ENCODE measurements at places on chromosomes 13 and 19. TPM values are rescaled to one million over a fixed set of nuclear protein-coding genes. Genes with fewer than 3 reads are reported as not detected.

GRCh38 chr19:3669947-3670795, 30.1 kb downstream of the PIP5K1C start:
- no peak for DNase-seq
- no peaks in the 10 kb centered on the region for H3K27me3 ChIP-seq
- H3K4me3 ChIP-seq: no peak overlapping the region
- no peaks in the 10 kb centered on the region for H3K36me3 ChIP-seq
- H3K4me1 ChIP-seq: peaks cover 30% of the 10 kb centered on the region

DNA sequence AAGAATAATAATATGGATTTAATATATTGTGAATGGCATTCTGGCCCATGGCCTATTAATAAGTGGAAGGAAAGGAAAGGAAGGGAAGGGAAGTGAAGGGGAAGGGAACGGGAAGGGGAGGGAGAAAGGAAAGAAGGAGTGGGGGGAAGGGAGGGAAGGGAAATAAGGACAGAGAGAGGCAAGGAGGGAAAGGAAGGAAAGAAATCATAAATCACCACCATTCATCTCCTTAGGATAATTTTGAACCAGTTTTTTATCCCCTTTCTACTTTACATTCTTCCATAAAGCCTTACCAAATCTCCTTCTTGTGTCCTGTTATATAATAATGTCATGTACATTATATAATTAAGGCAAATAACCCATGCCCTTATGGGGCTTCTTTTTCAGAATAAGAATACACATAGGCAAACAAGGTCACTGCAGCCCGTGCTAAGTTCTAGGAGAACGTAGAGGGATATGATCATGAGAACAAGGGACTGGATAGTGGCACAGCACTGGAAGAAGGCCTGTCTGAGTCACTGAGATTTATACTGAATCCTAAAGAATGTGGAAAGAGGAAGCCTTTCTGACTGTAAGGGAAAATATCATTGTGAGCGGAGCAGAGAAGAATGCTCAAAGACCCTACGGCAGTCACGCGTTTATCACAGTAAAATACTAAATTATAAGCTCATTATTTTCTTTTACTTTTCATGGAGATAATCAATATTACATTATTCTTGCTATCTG, 444.5 kb upstream of the GPC6 start:
- H3K4me1 ChIP-seq: no peaks in the 10 kb centered on the region
- H3K27me3 ChIP-seq: no peaks in the 10 kb centered on the region
- DNase-seq: no peak
- no peaks in the 10 kb centered on the region for H3K36me3 ChIP-seq
- H3K4me3 ChIP-seq: no peak overlapping the region

GRCh38 chr13:39676315-39676876, 20.9 kb downstream of the COG6 start:
- H3K4me1 ChIP-seq: no peaks in the 10 kb centered on the region
- peak; percentile 6 for DNase-seq
- no peak overlapping the region for H3K27ac ChIP-seq
- H3K4me3 ChIP-seq: no peak overlapping the region
- H3K27me3 ChIP-seq: no peaks in the 10 kb centered on the region
- H3K36me3 ChIP-seq: peaks cover 26% of the 10 kb centered on the region

DNA sequence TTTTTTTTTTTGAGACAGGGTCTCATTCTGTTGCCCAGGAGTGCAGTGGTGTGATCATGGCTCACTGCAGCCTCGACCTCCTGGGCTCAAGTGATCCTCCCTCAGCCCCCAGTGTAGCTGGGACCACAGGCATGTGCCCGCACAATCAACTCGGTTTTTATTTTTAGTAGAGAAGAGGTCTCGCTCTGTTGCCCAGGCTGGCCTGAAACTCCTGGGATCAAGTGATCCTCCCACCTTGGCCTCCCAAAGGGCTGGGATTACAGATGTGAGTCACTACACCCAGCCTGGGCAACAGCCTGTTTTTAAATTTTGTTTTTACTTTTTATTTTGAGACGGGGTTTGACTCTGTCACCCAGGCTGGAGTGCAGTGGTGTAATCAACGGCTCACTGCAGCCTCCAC, 2.3 kb upstream of the KDM4B start:
- H3K4me3 ChIP-seq: no peak overlapping the region
- H3K27me3 ChIP-seq: no peaks in the 10 kb centered on the region
- H3K4me1 ChIP-seq: peaks cover 23% of the 10 kb centered on the region
- no peak overlapping the region for H3K27ac ChIP-seq
- no peaks in the 10 kb centered on the region for H3K36me3 ChIP-seq
- DNase-seq: no peak

- no peaks in the 10 kb centered on the region for H3K4me1 ChIP-seq
- H3K27ac ChIP-seq: no peak overlapping the region
- H3K27me3 ChIP-seq: no peaks in the 10 kb centered on the region
Observed at GRCh38 chr19:55096061-55096701, 20.5 kb downstream of the EPS8L1 start.

GRCh38 chr19:37936166-37936565, 29.2 kb downstream of the SIPA1L3 start:
- H3K27ac ChIP-seq: no peak overlapping the region
- H3K4me3 ChIP-seq: no peak overlapping the region
- H3K4me1 ChIP-seq: no peaks in the 10 kb centered on the region
- H3K27me3 ChIP-seq: no peaks in the 10 kb centered on the region
- peaks cover 6% of the 10 kb centered on the region for H3K36me3 ChIP-seq

DNA sequence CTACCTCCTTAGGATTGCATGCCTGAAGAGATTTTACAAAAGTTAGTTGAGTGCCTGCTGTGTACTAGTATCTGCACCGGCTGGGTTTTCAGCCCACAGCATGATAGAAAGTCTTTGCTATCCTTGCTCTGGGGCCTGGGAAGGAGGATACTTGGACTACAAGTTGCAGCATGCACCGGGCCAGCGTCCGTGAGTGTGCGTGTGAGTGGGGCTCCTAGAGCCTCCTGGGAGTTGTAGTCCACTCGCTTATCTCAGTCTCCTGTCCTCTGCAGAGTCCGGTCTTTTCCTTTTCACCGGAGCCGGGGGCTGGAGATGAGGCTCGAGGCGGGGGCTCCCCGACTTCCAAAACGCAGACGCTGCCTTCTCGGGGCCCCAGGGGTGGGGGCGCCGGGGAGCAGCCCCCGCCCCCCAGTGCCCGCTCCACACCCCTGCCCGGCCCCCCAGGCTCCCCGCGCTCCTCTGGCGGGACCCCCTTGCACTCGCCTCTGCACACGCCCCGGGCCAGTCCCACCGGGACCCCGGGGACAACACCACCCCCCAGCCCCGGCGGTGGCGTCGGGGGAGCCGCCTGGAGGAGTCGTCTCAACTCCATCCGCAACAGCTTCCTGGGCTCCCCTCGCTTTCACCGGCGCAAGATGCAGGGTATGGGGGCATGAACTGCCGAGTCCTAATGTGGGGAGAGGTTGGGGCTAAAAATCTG, 20.6 kb downstream of the BRSK1 start:
- H3K27me3 ChIP-seq: no peaks in the 10 kb centered on the region
- no peak overlapping the region for H3K4me3 ChIP-seq
- no peaks in the 10 kb centered on the region for H3K36me3 ChIP-seq
- no peak for DNase-seq

DNA sequence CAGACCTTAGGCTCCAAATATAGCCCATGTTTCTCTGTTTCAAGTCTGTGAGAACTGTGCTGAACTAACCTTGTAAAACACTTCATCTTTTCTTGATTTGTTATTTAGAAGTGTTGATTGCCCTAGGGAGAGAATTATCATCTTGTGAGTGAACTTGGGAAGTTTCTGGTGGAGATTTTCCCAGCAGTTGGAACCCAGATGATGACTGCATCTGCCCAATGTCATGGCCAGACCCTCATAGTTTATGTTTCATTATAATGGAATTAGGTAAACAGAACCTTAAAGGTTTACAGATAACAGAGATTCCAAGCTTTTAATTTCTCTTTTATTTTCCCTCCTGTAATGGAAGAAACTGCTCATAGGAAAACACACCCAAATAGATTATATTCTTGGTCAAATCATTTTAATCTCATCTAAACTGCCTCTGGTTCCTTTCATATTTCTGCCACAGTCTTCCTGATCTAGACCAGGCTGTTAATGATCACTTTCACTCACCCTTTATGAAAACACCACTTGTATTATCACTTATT, 569.1 kb downstream of the KCTD12 start:
- no peak for DNase-seq
- H3K4me3 ChIP-seq: no peak overlapping the region
- H3K36me3 ChIP-seq: no peaks in the 10 kb centered on the region
- no peaks in the 10 kb centered on the region for H3K27me3 ChIP-seq
- no peaks in the 10 kb centered on the region for H3K4me1 ChIP-seq
- no peak overlapping the region for H3K27ac ChIP-seq

DNA sequence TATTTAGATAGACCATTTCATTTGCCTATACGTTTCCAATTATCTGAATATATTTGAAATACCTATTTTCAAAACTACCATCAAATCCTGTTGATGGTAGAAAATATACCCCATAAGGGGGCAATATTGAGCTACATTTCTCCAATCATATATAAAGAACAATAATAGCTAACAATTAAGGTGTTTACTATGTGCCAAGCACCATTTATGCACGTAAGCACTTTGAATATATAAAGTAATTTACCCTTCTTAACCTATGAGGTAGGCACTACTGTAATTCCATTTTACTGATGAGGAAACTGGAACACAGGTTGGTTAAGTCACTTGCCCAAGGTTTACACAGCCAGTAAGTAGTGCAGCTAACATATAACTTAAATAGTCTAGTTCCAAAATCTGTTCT, 79.2 kb downstream of the UBL3 start:
- no peaks in the 10 kb centered on the region for H3K27me3 ChIP-seq
- H3K4me1 ChIP-seq: peaks cover 3% of the 10 kb centered on the region
- H3K36me3 ChIP-seq: peaks cover 48% of the 10 kb centered on the region
- no peak for DNase-seq

DNA sequence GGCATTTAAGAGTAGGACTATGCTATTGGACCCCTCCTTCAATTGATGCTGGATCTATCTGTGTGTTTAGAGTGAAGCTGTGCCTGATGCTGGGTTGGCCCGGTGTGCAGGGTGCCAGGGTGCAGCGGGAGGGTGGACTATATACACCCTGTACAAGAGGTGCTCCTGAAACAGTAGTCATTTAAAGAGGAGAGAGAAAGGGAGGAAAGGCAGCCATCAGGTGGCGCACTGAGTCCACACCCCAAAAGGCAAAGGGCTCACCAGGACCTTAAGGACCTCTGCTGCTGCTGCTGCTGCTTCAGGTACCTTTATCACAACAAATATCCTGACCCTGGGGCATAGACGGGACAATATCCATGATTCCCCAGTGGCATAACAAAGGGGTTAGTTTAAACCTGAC, 39.4 kb downstream of the ZNF136 start:
- H3K36me3 ChIP-seq: no peaks in the 10 kb centered on the region
- H3K4me3 ChIP-seq: no peak overlapping the region
- DNase-seq: peak; percentile 17
- no peaks in the 10 kb centered on the region for H3K27me3 ChIP-seq

DNA sequence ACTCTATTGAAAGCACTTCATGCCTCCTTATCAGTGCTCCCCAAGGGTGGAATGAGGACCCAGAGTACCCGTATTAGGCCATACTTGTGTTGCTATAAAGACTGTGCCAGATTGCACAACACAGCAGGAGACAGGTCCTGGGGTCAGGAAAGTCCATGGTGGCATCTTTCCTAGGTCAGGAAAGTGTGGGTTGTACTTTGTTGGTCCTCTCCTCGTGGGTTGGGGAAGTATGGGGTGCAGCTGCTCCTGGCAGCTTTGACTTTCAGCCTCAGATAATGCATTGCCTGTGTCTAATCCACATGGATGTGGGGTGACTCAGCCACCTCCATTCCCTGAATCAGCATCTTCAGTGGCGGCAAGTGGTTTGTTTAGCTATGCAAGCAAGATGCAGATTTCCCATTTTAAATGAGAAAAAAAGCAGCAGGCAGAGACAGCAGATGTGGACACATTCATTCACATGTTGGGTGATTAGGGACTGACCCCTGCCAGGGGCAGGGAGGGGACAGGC, 8.4 kb upstream of the CYP2B6 start:
- DNase-seq: no peak
- peaks cover 15% of the 10 kb centered on the region for H3K27me3 ChIP-seq
- no peaks in the 10 kb centered on the region for H3K4me1 ChIP-seq
- no peak overlapping the region for H3K27ac ChIP-seq
- H3K4me3 ChIP-seq: no peak overlapping the region

DNA sequence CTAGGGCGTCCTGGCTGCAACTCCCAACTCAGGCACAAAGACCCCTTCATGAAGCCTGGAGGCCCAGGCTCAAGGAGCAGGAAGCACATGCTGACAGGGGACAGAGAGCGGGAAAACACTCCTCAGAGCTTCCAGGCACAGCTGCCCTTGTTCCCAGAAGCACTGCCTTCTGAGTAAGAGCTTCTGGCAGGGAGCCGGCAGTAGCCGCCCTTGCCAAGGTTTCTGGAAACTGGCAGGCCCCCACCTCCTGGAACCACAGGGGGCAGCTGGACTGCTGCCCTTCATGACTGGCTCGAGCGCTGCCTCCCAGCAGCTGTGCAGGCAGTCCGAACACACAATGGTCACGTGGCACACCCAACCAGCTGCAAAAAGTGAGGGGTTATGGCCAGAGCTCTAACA, 33.6 kb upstream of the EPHX3 start:
- no peaks in the 10 kb centered on the region for H3K27me3 ChIP-seq
- no peak overlapping the region for H3K27ac ChIP-seq
- H3K36me3 ChIP-seq: peaks cover 92% of the 10 kb centered on the region
- H3K4me1 ChIP-seq: no peaks in the 10 kb centered on the region
- H3K4me3 ChIP-seq: no peak overlapping the region

DNA sequence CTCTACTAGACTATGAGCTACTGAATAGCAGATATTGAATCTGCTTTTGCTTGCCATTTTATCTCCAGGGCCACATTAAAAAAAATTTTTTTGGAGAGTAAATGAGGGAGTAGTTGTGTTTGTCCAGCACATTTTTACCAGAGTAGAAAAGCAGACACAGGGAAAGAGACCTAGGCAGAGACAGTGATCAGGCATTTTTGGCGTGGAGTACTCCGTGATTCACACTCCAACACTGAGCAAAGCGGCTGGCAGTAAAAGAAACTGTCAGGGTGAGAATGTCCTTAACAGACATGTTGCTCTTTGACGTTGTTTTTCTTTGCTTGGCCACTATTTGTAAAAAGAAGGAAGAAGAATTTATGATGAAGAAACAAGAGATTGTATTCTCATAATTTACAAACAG, 304.0 kb downstream of the TDRD3 start:
- no peaks in the 10 kb centered on the region for H3K4me1 ChIP-seq
- no peaks in the 10 kb centered on the region for H3K27me3 ChIP-seq
- no peak for DNase-seq
- H3K4me3 ChIP-seq: no peak overlapping the region

DNA sequence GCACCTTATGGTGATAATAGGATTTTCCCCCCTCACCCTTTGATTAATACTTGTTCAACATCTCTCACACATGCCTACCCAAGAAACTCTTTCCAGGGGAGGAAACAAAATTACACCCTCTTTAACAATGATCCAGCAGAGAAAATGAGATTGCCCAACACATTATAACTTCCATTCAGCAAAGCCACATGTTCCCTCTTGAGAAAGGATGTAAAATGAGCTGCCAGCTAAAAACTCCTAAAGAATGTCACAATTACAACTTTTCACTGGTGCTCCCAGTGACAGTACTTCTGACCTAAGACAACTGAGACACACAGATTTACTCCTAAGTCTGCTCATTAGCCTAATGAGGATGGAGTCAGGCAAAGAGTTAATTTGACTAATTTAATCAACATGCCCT, 621.4 kb downstream of the DIAPH3 start:
- H3K27me3 ChIP-seq: no peaks in the 10 kb centered on the region
- no peak overlapping the region for H3K4me3 ChIP-seq
- no peak overlapping the region for H3K27ac ChIP-seq
- H3K36me3 ChIP-seq: no peaks in the 10 kb centered on the region
- H3K4me1 ChIP-seq: no peaks in the 10 kb centered on the region

Gene ZNF90
- polyA plus RNA-seq: 3.3 TPM

Gene ZNF556
- polyA plus RNA-seq: not detected

Measured in CD4-positive, CD25-positive, alpha-beta regulatory T cell (primary cell).